H9 (cell line): ENCODE measurements at places on chromosomes 2 and 18. TPM values are rescaled to one million over a fixed set of nuclear protein-coding genes. Genes with fewer than 3 reads are reported as not detected.

Gene TACR1
- total RNA-seq, result 0.77 and 1.4 TPM in 2 replicates

DNA sequence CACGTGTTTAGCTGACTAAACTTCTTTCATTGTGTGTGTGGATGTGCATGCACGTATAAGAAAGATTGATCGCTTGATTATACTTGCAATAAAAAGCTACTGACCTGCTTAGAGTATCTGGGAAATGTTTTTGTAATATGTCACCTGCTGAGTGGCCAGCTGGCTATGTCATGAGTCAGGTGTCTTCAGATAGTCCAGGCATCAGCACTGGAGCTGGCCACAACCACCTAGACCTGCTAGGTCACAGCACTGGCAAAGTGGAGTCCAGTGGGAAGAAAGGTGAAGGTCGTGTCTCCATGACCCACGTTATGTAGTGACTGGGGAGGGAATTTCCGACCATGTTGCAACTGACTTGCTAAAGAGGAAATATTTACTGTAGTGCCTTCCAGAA, 147.0 kb downstream of the ESCO1 start:
- H3K4me1 ChIP-seq, result no peaks in the 10 kb centered on the region
- H3K36me3 ChIP-seq, result no peaks in the 10 kb centered on the region
- no peak overlapping the region for H3K4me3 ChIP-seq

Gene CFAP65
- 0.18 and 0.20 TPM in 2 replicates for total RNA-seq

DNA sequence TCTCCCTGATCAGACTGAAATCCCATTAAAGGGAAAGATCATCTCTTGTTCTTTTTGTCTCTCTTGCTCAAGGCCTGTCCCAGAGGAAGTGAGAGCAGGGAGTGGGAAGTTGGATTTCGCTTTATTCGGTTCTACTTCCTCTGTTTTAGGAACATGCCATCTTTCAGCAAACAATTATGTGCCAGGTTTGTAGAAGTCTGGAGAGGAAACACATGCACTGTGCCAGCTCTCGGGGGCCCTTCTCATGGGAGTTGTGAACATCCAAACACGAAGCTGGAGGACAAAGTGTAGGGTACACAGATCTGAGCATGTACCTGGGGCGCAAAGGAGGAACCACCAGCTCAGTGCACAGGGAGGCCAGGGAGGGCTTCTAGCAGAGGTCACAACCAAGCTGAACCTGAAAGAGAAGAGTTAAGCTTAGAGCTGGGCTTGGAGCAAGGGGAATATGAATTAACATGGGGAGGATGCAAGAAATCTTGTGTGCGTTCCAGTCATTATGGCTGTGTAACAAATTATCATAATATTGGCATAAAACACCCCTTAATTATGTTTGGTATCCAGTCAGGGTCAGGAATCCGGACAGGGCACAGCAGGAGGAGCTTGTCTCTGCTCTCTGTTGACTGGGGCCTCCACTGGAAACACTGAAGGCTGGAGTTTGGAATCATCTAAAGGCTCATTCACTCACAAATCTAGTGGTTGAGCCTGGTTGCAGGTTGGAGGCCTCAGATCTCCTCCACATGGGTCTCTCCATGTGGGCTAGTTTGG, 128.6 kb downstream of the ZFP36L2 start:
- peaks cover 23% of the 10 kb centered on the region for H3K36me3 ChIP-seq
- no peaks in the 10 kb centered on the region; the same call in 1 of the 2 replicates for H3K27me3 ChIP-seq
- H3K4me3 ChIP-seq, result no peak overlapping the region
- no peak overlapping the region for H3K27ac ChIP-seq
- DNase-seq, result no peak
- peaks cover 4% of the 10 kb centered on the region; the same call in 1 of the 2 replicates for H3K4me1 ChIP-seq

Gene FOXD4L1
- 0.09 TPM in 1 of 2 replicates, not detected in the other for total RNA-seq

DNA sequence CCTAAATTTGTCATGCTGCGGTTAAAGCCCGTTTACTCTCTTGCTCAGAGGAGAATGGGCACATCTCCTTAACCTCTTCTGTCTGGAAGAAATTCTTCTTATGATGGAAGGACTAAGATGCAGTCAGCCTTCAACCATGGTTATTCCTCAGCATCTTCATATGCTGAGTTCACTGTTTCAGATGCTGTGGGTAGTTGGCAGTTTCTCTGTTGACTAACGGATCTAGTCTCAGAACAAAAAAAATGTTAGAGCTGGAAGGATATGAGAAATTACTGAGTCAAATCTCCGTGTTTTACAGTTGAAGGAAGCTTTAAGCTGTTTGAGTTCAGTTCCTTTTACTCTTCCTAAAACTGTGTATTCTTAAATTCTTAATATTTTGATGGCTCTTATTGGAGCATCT, 43.6 kb upstream of the PGAP1 start:
- no peak overlapping the region for H3K4me3 ChIP-seq
- DNase-seq, result no peak
- H3K27ac ChIP-seq, result no peak overlapping the region
- H3K36me3 ChIP-seq, result peaks cover 18% of the 10 kb centered on the region
- H3K27me3 ChIP-seq, result no peaks in the 10 kb centered on the region
- H3K4me1 ChIP-seq, result no peaks in the 10 kb centered on the region; the same call in 1 of the 2 replicates

DNA sequence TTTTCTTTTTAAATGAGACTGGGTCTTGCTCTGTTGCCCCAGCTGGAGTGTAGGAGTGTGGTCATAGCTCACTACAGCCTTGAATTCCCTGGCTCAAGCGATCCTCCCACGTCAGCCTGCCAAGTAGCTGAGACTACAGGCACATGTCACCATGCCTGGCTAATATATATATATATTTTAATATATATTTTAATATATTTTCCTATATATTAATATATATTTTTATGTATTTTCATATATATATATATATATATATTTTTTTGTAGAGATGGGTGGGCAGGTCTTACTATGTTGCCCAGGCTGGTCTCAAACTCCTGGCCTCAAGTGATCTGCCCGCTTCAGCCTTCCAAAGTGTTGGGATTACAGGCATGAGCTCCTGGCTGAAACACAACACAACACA, 144.5 kb upstream of the GATA6 start:
- no peaks in the 10 kb centered on the region for H3K36me3 ChIP-seq
- DNase-seq, result no peak
- no peaks in the 10 kb centered on the region for H3K27me3 ChIP-seq
- H3K4me1 ChIP-seq, result no peaks in the 10 kb centered on the region

GRCh38 chr2:941871-942270, 8.8 kb upstream of the SNTG2 start:
- H3K4me3 ChIP-seq, result no peak overlapping the region
- H3K36me3 ChIP-seq, result peaks cover 9% of the 10 kb centered on the region
- H3K4me1 ChIP-seq, result peaks cover 4% of the 10 kb centered on the region
- no peaks in the 10 kb centered on the region for H3K27me3 ChIP-seq
- H3K27ac ChIP-seq, result no peak overlapping the region
- DNase-seq, result no peak

DNA sequence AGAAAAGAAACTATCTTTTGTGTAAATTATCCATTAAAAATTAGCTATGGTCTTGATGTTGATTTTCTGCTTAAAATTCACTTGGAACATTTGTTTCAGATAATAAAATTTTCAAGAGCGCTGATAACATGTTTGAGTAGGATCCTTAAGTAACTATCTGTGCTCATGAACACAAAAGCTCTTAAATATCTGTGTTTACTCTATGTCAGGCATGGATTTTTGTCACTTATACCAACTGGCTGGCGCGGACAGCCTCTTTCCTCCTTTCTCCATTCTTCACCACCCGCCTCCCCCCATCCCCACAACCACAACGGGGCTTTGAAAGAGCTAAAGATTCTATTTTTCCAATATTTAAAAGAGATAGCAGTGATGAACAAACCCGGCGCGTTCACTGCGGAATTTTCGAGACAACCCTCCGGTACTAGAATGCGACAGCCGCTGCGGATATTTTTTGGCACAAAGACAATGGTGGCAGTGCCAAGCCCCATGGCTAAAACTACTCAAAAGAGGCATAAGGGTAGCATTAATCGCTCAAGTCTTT, 181.5 kb downstream of the TCF4 start:
- H3K36me3 ChIP-seq, result peaks cover 2% of the 10 kb centered on the region; the same call in 1 of the 3 replicates
- no peak for DNase-seq
- no peak overlapping the region for H3K27ac ChIP-seq
- H3K27me3 ChIP-seq, result no peaks in the 10 kb centered on the region
- H3K4me3 ChIP-seq, result no peak overlapping the region
- H3K4me1 ChIP-seq, result peaks cover under 1% of the 10 kb centered on the region; the same call in 1 of the 2 replicates

- H3K4me3 ChIP-seq, result no peak overlapping the region
- H3K4me1 ChIP-seq, result no peaks in the 10 kb centered on the region
- no peak for DNase-seq
- H3K36me3 ChIP-seq, result no peaks in the 10 kb centered on the region
These were observed 50.6 kb downstream of the TRAF3IP1 start for GRCh38 chr2:238370823-238371372.

Gene CCDC74B
- total RNA-seq, result 5.9 and 6.7 TPM in 2 replicates

DNA sequence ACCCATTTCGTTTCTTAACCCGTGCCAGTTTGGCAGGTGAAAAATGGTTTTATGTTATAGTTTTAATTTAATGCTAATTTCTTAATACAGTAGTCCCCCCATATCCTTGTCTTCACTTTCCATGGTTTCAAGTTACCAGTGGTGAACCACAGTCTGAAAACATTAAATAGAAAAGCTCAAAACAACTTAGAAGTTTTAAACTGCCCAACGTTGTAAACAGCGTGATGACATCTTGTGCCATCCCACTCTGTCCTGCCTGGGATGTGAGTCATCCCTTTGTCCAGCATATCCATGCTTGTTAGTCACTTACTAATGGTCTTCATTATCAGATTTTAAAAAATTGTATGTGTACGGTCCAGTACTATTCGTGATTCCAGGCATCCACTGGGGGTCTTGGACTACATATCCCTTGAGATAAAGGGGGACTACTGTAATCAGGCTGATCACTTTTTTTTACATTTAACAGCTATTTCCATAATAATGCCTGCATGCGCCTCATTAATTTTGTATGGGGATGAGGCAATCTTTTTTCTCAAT, 31.9 kb downstream of the SLC66A3 start:
- H3K36me3 ChIP-seq, result peaks cover 19% of the 10 kb centered on the region
- no peak overlapping the region for H3K27ac ChIP-seq
- DNase-seq, result no peak
- no peak overlapping the region for H3K4me3 ChIP-seq
- no peaks in the 10 kb centered on the region for H3K4me1 ChIP-seq
- no peaks in the 10 kb centered on the region for H3K27me3 ChIP-seq
